Activated T-helper 1 cell treated with anti-CD3 and anti-CD28 coated beads, Interleukin-12 subunit alpha, Interleukin-12 subunit beta, Interleukin-2, Interleukin-4 antibody, amounts not matched to agents 30 ng/mL and 10 ng/mL and 1 ng/mL, durations not matched to agents 14 hours and 24 hours and 36 hours (primary cell): ENCODE measurements at places on chromosomes 7 and 10. TPM values are rescaled to one million over a fixed set of nuclear protein-coding genes. Genes with fewer than 3 reads are reported as not detected.
A peak's percentile ranks its signal among the peaks of the same experiment; 100 is the strongest.

SPDYE5 gene
- total RNA-seq: not detected in 2 replicates

IKZF1 gene
- 324 and 329 TPM in 2 replicates for total RNA-seq

KIF5B gene
- 80.7 and 83.4 TPM in 2 replicates for total RNA-seq

TMEM270 gene
- total RNA-seq: not detected in 2 replicates

- no peak for DNase-seq
Measured at GRCh38 chr7:144513334-144513733, 109.8 kb upstream of the NOBOX start.

GRCh38 chr7:121480058-121480457 is 84.0 kb upstream of the FAM3C start:
- no peak for DNase-seq

GRCh38 chr7:38199782-38200181 is 21.7 kb downstream of the STARD3NL start:
- no peak for DNase-seq

GRCh38 chr10:116452338-116452720 is 24.7 kb downstream of the PNLIPRP3 start:
- no peak for DNase-seq

DNAJB12 gene
- total RNA-seq: 32.4 and 38.0 TPM in 2 replicates

GRCh38 chr10:10533437-10533836 is 484.2 kb upstream of the CELF2 start:
- no peak for DNase-seq

DNA sequence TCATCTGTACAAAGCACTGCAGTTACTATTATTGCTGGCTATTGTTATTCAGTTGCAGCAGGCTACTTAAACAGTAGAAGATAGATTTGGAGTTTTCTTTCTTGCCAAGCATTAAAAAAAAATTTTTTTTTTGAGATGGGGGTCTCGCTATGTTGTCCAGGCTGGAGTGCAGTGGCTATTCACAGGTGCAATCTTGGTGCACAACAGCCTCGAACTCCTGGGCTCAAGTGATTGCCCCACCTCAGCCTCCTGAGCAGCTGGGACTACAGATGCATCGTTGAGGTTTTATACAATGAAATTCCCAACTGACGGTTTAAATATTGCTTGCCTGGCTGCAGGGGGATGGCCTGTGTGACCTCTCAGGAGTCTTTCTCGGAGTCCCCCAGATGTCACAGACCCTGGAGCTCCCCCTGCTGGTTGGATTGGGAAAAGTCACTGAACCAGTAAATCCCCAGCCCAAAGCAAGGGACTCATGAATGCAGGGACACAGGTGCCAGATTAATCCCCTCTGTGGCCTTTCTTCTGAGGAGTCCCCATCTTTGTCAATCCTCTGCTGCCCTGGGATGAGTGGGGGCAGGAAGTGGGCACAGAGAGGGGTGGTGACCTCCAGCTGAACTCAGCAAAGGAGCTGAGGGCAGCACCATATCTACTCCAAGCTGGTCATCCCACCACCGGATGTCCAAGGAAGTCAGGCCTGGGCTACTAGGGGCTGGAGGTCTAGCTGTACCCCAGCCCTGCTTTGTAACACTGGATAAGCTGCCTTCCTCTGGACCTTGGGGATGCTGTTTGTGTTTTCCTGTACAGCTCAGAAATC is 149.6 kb downstream of the C10orf105 start:
- peak; percentile 63 for DNase-seq

PTN gene
- not detected in 2 replicates for total RNA-seq

DNA sequence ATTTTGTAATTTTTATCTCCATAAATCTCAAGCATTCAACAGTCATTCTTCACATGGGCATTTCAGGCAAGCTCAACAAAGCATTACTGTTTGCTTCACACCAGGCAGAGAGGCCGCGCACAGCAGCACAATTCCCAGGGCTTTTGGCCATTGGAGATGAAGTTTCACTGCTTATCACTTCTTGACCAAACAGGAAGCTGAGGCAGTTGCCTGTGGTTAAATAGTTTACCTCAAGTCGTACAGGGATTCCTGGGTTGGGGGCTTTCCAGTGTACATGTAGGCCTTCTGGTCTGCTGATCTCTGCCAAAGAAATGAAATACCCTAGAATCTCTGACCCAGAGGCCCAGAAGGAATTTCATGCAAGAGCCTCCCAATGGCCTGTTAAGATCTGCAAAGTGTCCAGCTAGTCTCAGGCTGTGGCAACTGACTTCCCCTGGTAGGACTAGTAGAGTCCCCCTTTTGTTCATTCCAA is 11.2 kb upstream of the PRDX3 start:
- peak; percentile 26 for DNase-seq
